Stimulated activated naive CD8-positive, alpha-beta T cell treated with anti-CD3 and anti-CD28 coated beads, Interleukin-15, Interleukin-2, amounts not matched to agents 100 U/mL and 50 U/mL, for 24 hours (primary cell): ENCODE measurements at places on chromosomes 7 and 10.

DNA sequence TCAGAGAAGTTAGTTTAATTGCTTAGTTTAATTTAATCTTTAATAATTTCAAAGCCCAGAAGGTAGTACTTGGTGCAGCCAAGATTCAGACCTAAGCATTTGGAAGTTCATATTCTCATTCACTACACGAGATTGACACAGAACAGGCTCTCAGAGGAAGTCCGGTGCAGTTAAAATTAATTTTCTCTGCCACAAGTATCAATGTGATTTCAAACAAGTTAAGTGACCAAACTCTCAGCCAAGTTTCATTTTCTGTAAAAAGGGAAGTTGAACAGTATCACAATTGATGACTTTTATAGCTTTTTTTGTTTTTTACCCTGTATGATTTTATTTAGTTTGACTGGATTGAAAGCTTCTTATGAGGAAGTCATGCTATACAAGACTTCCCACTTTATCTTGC lies 1494.9 kb upstream of the LRRTM3 start:
- DNase-seq, result no peak

- no peak for DNase-seq
Measured at GRCh38 chr7:97014145-97014750, 8.9 kb downstream of the DLX6 start.

DNA sequence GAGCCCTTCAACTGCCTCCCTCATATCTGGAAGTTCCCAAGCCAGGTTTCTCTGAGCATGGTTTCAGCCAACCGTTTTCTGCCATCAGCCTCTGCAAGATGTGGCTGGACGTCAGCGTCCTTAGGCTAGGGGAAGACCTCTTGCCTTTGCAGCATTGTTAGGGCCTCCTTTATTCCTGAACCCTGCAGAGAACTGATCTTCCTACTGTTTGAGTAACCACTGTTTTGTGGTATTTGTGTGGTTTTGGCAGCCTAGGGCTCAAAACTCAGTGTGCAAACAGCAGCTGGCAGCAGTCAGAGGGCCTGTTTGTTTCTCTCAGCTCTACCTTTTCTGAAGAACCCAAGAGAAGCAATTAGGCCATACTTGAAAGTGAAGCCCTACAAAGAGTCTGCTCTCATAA lies 83.4 kb upstream of the SEMA3E start:
- DNase-seq, result no peak

- DNase-seq, result no peak
Measured at GRCh38 chr10:127781412-127781811, 44.4 kb downstream of the FOXI2 start.

GRCh38 chr10:128764190-128764589 lies 638.0 kb upstream of the MKI67 start:
- no peak for DNase-seq

- DNase-seq, result no peak
Measured at GRCh38 chr7:66304536-66304935, 99.4 kb downstream of the TPST1 start.

GRCh38 chr10:31820778-31821369 lies 107.8 kb downstream of the ARHGAP12 start:
- DNase-seq, result no peak

- no peak for DNase-seq
Measured at GRCh38 chr10:122884166-122884565, 4.8 kb upstream of the FAM24B start.

- no peak for DNase-seq
Measured at GRCh38 chr10:115624448-115624847, 531.3 kb downstream of the ATRNL1 start.

DNA sequence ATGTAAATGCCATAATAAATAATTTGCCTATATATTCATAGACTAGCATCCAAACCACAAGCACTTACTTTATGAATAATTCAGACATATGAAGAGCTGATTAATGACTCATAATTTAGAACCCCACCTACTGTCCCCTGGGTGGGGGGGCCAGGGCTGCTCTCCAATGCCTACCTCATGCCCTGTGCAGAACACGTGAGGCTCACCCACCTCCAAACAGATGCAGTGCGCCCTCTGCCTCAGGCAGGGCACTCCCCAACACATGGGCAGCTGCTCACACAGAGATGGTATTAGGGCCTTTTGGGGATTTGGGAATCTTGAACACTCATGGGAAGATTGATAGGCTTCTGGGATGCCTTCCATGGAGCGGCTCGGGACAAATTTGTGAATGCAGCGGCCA lies 75.1 kb upstream of the INSIG1 start:
- DNase-seq, result no peak
